T-helper 9 cell (primary cell): ENCODE measurements at places on chromosomes 4 and X.

DNA sequence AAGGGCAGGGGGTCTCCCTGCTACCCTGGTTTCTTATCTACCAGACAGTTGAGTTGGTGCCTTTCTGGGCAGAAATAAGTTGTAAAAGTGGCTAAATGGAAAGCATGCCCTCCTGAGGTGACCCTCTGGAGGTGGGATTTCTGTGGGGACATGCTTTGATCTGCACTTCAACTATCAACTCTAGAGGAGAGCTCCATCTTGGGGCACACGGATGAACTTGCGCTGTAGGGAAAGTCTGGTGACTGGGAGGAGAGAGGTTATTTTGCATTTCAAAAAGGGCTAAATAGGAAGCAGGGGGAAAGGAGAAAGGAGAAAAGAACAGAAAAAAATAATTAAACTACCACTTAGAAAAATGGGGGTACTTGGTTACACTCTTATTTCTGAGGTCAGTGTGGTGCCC, 12.7 kb upstream of the RHOXF2B start:
- no peak for DNase-seq

DNA sequence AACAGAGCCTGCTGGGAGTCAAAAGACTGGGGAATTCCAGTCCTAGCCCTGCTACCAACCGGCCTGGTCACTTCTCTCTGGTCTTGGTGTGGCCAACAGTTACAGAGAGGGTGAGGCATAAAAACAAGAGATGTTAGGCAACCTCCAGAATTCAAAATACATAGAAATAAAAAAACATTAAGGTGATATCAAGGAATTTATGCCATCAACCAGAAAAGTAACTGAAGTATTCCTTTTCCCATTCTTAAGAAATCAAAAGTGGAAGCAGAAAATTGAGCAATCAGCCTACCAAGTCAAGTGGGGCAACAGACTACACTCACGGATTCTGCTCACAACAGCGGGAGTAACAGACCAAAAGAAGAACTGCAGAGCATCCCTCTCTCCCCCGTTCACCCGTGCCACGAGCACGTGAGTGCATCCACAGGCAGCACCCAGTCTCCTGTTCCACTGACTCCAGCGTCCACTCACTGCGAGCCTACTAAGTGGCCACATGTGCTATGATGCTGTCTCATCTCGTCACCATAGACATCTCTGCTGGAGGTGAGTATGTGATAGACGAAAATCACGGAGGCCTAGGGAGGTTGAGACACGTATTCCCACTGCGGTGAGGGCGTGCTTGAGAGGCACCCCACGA, 29.3 kb downstream of the AFAP1 start:
- no peak for DNase-seq

DNA sequence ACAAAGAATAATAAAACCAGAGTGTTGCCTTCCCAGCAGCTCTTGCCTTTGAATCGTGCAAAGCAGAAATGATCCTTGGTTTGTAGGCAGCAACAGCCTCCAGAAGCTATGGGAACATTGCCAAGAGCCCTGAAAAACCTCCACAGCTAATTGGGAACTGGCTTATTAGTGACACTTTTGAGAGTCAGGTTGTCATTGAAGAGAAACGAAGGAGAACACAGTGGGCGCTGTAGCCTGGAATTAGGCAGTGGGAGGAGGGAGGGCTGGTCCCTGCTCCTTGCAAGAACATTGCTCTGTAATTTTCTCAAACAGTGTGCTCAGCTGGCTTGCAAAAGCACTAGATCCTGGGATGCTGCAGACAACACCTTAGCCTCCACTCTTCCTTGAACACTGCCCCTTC, 331.5 kb upstream of the EMCN start:
- DNase-seq = no peak

DNA sequence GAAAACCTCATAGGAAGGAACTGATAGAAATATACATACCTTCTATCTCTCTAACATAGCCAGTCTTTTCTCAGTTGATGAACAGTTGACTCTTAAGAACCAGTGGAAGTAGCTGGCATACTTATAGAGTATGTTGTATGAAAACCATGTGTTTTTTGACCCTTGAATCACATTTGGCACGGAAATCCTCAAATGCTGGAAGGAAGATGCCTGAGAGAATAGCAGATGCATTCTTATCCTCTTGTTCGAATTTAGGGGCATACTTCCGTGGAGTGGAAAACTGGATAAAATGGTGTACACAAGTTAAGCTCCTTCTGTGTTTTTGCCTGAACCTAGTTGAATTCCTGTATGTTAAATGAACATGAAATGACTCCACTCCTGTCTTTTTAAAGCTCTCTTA, 145.5 kb downstream of the PCDH7 start:
- DNase-seq = no peak

DNA sequence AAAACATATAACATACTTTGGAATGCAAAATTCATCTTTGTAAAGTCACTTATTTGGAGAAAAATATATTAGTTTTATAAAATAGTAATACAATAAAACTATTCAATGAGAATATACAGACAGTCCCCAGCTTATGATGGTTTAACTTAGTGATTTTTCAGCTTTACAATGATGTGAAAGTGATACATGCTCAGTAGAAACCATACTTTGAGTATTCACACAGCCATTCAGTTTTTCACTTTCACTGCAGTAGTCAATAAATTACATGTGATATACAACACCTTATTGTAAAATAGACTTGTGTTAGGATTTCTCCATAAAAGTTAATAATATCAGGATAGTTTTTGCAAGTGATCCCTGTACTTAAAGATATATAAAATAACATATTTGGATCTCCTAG, 436.0 kb downstream of the CENPC start:
- no peak for DNase-seq

GRCh38 chr4:84944947-84945346, 21.5 kb downstream of the WDFY3 start:
- DNase-seq = no peak

DNA sequence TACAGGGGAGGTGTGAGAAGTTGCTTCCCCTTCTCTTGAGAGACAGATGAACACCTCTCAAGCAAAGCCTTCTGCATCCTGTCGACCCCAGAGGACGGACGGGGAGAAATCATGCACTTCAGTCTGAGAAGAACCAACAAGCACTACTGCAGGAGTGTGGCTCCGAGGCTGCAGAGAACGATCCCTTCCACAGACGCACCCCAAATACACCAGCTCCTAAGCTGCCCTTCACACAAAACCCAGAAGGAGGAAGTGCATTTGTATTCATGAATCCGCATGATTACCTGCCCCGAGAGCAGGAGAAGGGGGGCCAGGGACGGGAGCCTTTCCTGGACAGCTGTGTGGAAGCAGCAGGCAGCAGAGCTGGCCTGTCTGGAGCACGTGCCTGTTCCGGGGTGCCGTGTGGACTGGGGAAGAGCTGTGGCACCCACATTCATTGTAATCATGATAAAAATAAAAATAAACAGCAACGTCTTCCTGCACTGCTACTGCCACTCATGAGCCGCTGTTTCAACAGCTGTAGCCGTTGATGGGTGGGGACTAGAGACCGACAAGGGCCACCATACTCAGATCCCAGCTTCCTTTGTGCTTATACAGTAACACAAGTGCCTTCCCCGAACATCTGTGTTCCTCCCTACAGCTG, 42.9 kb downstream of the ACSL1 start:
- DNase-seq = no peak
